ENCODE measurements at places on chromosomes 4 and X.

- no peak for DNase-seq
Measured at GRCh38 chr4:60945641-60946040, 254.5 kb upstream of the ADGRL3 start.

GRCh38 chr4:5032813-5033212 lies 13.6 kb upstream of the CYTL1 start:
- DNase-seq: no peak

GRCh38 chrX:154529206-154529612 lies 13.2 kb upstream of the FAM3A start:
- no peak for DNase-seq

DNA sequence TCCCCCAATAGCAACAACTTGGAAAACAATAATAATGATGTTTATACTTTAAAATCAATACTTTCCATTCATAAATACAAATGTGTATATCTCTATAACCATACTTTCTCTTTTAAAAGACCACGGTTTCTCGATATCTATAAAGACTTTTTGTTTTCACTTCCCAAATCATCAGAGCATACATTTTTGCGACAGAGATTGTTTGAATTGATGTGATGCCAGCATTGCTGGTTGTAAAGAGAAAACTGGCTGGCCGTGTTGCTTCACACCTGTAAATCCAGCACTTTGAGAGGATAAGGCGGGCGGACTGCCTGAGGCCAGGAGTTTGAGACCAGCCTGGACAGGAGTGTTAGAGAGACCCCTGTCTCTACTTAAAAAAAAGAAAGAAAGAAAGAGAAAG lies 77.6 kb upstream of the ZNF518B start:
- no peak for DNase-seq

DNA sequence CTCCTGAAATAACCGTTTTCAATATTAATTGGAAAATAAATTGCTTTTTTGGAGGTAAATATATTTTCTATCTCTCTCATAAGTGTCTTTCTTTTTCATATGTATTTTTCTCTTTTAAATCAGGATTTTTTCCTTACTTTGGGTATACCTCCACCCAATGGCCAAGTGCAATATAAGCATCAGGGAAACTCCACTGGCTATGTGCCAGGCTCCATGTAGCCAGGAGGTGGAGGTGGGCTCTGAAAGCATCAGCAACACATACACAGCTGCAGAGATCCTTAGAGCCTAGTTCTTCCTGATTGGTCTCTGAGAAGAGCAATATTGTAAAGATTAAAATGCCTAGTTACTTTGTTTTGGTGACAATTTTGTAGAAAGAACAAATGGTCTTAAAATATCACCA lies 3.4 kb downstream of the GABRA2 start:
- peak; percentile 8 for DNase-seq

- DNase-seq: peak; percentile 91
Measured at GRCh38 chrX:150200820-150201287, 162.3 kb upstream of the MAMLD1 start.

- DNase-seq: no peak
Measured at GRCh38 chr4:3364199-3364598, 71.4 kb downstream of the RGS12 start.

GRCh38 chr4:166422475-166422874 lies 549.4 kb downstream of the TLL1 start:
- DNase-seq: peak; percentile 21

DNA sequence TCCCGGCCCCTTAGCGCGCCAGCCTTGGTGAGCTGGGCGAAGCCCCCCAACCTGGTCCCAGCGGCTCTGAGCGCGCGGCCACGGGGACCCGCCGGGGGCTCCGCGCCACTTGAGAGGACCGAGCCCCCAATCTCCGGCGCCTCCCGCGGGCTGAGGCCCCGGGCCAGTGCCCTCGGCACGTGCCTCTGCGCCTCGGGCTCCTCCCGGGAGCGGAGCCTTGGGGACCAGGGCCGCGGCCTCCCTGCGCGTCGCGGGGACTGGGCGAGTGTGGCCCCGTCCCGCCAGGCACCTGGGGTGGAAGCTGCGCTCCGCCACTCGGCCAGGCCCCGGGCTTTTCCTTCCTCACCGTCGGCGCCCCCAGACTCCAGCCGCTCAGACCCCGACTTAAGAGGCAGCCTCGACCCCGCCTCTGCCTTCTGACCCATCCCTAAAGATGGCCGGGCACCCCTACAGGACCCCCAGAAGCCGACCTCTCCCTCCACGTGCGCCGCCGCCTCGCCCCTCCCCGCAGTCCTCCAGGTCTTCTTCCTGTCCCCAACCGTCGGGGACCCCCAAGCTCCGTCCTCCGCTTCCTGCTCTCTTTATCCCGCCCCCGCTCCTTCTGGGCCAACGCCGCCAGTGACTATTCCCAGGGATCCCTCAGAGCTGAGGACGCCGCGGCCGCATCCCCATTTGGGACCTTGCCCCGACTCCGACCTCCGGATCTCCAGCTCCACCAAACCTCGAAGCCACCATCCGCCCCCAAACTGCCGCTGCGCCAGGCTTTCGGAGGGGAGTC lies 752 bp downstream of the ERAS start:
- DNase-seq: no peak

Measured in RWPE1 (cell line).